Skin of body (tissue), 3 donors: ENCODE measurements at places on chromosomes 3 and 15. TPM values are rescaled to one million over a fixed set of nuclear protein-coding genes. Genes with fewer than 3 reads are reported as not detected.

Gene MGLL
- total RNA-seq, result 32.7 TPM

Gene C2CD4B
- 7.9 TPM for total RNA-seq

Gene GOLGA8Q
- total RNA-seq, result 4.7 TPM

Gene HHLA2
- not detected for total RNA-seq

Gene ALDH1A3
- total RNA-seq, result 26.0 TPM

Gene APBA2
- total RNA-seq, result 7.1 TPM

Gene CCDC39
- not detected for total RNA-seq

Gene ARPIN
- 14.2 TPM for total RNA-seq

Gene MUC13
- total RNA-seq, result not detected

Gene SOX14
- not detected for total RNA-seq

Gene GJD2
- total RNA-seq, result not detected

Gene CRYBG3
- total RNA-seq, result 49.5 TPM

Gene GNAT1
- 0.20 TPM for total RNA-seq

Gene HRG
- total RNA-seq, result not detected

Gene ZBTB20
- 45.8 TPM for total RNA-seq

Gene PFN2
- total RNA-seq, result 91.9 TPM

Gene RBP2
- not detected for total RNA-seq

Gene ZNF80
- total RNA-seq, result not detected

Gene C3orf22
- total RNA-seq, result not detected

Gene GOLGA6L10
- 3.3 TPM for total RNA-seq

Gene GPR15
- total RNA-seq, result not detected

Gene GPR176
- total RNA-seq, result 10.3 TPM

Gene SLC28A2
- not detected for total RNA-seq

Gene HAUS2
- 21.0 TPM for total RNA-seq

Gene DAPK2
- total RNA-seq, result 9.7 TPM

Gene CNTN3
- 21.7 TPM for total RNA-seq

Gene FBXO40
- 0.59 TPM for total RNA-seq

Gene SAMD7
- total RNA-seq, result not detected

Gene CKMT1B
- 3.9 TPM for total RNA-seq

Gene CLDN16
- 0.69 TPM for total RNA-seq
